ENCODE measurements at places on chromosomes 4 and X.

DNA sequence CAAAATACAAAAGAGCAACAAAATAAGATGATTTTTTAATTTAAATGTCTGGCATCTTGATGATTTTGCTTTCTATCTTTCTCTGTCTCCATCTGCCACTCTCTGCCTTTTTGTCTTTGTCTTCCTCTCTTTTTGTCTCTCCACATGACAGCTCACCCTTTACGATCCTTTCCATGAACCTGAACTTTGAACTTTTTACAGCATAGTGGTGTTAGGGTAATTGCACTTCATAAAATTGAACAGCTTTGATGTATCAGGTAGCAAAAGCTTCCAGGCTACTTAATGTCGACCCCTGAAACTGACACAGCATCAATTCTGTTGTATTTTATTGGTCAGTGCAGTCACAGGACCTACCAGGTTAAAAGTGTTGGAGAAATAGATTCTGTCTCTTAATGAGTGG is 1517.0 kb downstream of the ADGRL3 start:
- H3K4me1 ChIP-seq = no peaks in the 10 kb centered on the region
- H3K4me3 ChIP-seq = no peak overlapping the region
- no peak for DNase-seq
- H3K27me3 ChIP-seq = no peaks in the 10 kb centered on the region

GRCh38 chr4:5185551-5185950 is 134.3 kb downstream of the STK32B start:
- no peak overlapping the region for H3K4me3 ChIP-seq
- peaks cover 1% of the 10 kb centered on the region for H3K4me1 ChIP-seq
- DNase-seq = no peak
- no peaks in the 10 kb centered on the region for H3K36me3 ChIP-seq
- H3K27me3 ChIP-seq = no peaks in the 10 kb centered on the region

GRCh38 chr4:188372058-188372457 is 232.8 kb downstream of the TRIML1 start:
- H3K27me3 ChIP-seq = no peaks in the 10 kb centered on the region
- no peaks in the 10 kb centered on the region for H3K4me1 ChIP-seq
- H3K27ac ChIP-seq = no peak overlapping the region

GRCh38 chrX:153388722-153389459 is 12.3 kb downstream of the PNMA6E start:
- DNase-seq = peak; percentile 10
- no peaks in the 10 kb centered on the region for H3K4me1 ChIP-seq
- H3K27me3 ChIP-seq = peaks cover 2% of the 10 kb centered on the region
- H3K4me3 ChIP-seq = no peak overlapping the region
- no peaks in the 10 kb centered on the region for H3K36me3 ChIP-seq

- peaks cover 23% of the 10 kb centered on the region for H3K4me1 ChIP-seq
- no peak overlapping the region for H3K4me3 ChIP-seq
- H3K36me3 ChIP-seq = peaks cover 3% of the 10 kb centered on the region
- H3K27me3 ChIP-seq = peaks cover 11% of the 10 kb centered on the region
- H3K27ac ChIP-seq = no peak overlapping the region
- no peak for DNase-seq
These were observed 1.5 kb upstream of the COMMD8 start for GRCh38 chr4:47465004-47465403.

DNA sequence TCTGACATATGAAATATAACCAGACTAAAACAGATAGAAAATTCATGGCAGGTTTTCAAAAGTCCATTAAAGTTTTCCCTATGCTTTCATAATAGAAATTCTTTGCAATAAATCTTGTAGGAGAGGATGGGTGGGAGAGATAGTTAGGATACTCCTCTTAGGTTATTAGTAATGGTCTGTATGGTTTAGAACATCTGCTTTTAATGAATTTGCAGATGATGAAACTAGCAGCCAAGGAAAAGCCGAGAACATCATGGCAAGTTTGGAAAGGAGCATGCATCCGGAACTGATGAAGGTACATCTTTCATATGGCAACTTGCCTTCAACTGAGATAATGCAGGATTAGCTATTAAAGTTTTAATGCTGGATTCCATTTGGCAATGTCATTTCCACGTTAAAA is 70.7 kb downstream of the DOCK11 start:
- H3K27me3 ChIP-seq = no peaks in the 10 kb centered on the region
- H3K4me3 ChIP-seq = no peak overlapping the region
- peaks cover 31% of the 10 kb centered on the region for H3K36me3 ChIP-seq
- no peak for DNase-seq

- H3K27me3 ChIP-seq = no peaks in the 10 kb centered on the region
- H3K36me3 ChIP-seq = peaks cover 3% of the 10 kb centered on the region
- peak overlapping the region; percentile 67 for H3K27ac ChIP-seq
- no peak overlapping the region for H3K4me3 ChIP-seq
- DNase-seq = peak; percentile 39
- H3K4me1 ChIP-seq = peaks cover 4% of the 10 kb centered on the region
These were observed 81.7 kb downstream of the ZC4H2 start for GRCh38 chrX:64894454-64895038.

DNA sequence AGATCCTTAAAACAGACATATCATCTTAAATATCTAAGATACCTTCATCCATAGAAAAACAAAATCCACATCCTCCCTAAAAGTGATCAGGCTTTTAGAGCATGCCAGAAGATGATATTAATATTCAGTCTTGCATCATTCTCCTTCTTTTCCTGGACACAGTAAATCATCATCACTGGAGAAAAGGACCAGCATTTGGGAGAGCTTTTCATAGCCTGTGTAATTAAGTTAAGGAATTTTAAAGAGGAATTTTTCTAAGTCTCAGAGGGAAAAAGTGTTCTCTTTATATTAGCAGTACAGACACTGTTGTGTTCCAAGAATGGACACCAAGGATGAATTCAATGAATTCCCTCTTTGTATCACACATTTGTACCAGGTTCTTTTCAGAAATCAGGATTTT is 696 bp downstream of the SCRG1 start:
- DNase-seq = no peak
- H3K4me3 ChIP-seq = no peak overlapping the region
- H3K36me3 ChIP-seq = peaks cover 5% of the 10 kb centered on the region
- no peak overlapping the region for H3K27ac ChIP-seq
- peaks cover 4% of the 10 kb centered on the region for H3K4me1 ChIP-seq
